Left forelimb (tissue), 1 donor: ENCODE measurements at places on chromosomes 2 and 18.
A peak's percentile ranks its signal among the peaks of the same experiment; 100 is the strongest.

- DNase-seq = no peak
These were observed 234.1 kb downstream of the XIRP2 start for GRCh38 chr2:167122389-167122788.

DNA sequence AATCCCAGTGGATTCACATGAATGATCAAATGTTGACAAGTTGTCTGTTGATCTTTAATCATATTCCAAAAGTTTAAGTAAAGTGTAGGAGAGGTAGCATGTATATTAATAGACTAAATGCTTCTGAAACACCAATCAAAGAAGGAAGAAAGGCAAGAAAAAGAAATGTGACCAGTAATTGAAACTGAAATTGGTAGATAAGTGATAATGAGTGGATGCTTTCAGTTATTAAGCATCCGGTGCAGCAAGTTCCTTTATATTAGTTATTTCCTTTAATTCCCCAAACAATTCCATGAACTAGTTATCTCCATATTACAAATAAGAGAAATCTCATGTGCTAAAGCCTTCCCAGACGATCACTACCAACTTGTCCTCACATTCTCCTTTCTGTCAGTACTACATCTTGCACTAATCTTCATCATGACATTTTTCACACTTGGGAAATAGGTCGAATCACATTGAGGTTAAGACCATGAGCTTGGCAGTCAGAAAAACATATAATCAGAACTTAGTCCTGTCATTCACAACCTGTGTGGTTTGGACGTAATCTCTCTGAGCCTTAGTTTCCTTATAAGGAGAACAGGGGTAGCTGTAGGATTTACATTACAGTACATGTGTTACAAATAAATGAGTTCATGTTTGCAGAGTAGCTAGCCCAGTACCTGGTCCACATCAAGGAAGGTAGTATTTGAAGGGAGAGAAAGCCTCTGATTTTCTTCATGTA is 182.1 kb downstream of the NOL4 start:
- DNase-seq = no peak

- no peak for DNase-seq
These were observed 94.8 kb upstream of the LPIN2 start for GRCh38 chr18:3107740-3108151.

DNA sequence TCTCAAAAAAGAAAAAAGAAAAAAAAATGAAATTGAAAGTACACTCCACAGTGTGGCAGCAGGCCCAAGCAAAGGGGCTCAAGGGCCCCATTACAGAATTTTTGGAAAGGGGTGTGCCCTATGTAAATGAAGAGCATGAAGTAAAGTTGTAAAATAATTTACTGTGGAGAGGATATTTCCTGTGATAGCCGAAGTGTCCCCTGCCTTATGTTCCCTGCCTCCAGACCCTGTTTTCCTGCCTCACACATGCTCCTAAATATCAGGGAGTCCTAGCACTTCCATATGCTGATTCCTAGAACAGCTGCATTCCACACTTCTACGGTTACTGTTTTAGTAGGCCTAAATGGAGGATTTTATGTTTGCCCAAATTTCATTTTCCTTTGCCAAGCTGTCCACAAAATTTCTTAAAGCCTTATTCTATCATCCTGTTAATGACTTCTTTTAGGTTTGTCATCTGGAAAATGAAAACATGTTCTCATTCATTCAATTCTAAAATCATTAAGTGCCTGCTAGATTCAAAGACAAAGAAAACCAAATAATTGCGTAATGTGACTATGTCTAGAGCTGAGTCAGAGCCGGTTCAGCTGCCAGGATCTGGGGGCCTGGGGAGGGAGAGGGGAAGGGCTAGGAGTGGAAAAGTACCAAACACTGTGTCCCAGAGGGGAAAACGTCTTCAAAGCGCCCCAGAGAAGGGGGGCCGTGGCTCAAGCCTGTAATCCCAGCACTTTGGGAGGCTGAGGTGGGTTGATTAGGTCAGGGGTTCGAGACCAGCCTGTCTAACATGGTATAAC is 25.9 kb upstream of the IMPA2 start:
- DNase-seq = peak; percentile 81

GRCh38 chr2:229650901-229651300 is 63.5 kb downstream of the DNER start:
- DNase-seq = no peak

GRCh38 chr2:104233591-104233990 is 620.3 kb upstream of the POU3F3 start:
- no peak for DNase-seq

GRCh38 chr18:22302144-22302543 is 115.6 kb downstream of the CTAGE1 start:
- no peak for DNase-seq
